NCI-H1694 treated with DMSO at 0.1 percent for 48 hours (cell line): ENCODE measurements at places on chromosomes 3 and 15.

DNA sequence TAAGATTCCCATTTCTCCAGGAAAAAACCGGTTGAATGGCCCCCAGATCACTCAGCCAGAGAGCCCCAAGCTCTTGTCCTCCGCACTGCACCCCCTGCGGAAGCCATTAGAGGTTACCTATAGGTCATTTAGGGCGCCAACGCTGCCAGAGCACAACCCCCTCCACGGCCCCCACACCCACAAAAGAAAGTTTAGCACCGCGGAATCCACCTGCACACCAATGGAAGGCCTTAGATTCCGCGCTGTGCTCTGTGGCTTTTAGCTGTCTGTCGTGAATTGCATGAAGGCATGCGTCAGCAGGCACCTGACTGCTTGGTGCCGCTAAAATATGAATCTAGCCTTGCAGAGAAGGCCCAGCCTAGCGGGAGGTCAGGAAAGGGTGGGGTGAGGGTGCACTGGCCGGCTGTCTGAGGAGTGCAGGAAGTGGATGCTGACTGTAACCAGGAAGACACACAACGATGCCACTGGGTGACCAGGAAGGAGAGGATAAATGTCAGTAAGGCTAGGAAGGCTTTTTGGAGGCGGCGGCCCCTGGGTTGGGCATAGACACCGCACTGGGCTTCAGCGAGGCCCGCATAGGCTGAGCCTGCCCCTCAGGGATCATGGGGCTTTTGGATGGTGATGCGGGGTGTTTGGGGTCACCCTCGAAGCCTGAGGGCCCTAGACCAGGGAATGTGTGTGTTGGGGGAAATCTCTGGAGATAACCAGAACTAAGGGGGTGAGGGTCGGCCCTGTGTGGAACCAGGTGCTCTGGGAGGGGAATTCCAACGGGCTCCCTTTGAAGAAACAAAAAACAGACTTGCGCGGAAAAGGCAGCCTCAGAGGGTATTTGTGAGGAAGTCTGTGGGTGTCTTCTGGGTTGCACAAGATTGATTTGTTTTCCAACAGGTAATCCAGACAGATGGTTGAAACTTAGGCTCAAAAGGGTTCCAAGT is 976 bp upstream of the NUP210 start:
- DNase-seq: no peak

DNA sequence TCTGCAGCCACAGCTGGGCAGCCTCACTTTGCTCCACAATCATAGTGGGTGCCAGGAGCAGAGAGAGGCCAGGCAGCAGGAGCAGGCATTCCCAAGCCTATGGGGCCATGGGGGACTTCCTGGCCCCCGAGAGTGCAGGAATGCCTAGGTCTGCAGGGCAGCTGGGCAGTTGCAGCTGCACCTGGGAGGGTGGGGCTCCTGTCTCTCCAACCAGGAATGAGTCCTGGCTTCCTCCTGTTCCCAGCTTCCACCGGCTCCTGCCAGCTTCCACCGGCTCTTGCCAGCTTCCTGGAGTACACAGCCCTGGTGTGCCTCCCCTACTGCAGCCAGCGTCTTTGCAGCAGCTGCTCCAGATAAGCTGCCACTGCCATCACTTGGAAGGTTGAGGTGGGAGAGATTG is 86.3 kb upstream of the CDV3 start:
- DNase-seq: no peak

- no peak for DNase-seq
These were observed 89.7 kb upstream of the GK5 start for GRCh38 chr3:142315083-142315482.

DNA sequence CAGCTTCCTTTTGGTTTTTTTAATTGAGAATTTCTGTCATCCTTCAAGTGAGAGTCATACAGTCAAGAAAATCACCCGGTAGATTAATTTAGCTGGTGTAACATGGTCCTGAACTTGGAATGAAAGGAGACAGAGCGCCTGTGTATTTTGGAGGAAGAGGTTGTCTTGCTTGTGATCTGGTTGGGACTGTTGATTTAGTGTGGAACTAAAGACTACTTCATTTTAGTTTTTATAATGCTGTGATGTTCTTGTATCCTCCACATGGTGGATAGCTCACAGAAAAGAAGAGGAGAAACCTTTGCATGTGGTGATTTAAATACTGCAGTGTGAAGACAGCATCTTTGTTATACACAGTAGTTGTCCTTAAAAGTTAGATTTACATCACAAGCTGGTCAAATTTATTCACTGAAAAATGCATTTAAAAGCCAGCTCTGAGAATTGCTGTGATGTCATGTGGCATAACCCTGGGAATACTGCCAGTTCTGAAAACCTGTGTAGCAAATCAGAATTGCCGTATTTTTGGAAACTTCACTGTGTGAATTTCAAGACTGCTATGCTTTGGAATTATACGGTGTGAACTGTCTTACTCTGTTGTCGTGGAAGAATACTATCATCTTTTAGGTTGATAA is 268.5 kb downstream of the PTPRG start:
- peak; percentile 1 for DNase-seq

DNA sequence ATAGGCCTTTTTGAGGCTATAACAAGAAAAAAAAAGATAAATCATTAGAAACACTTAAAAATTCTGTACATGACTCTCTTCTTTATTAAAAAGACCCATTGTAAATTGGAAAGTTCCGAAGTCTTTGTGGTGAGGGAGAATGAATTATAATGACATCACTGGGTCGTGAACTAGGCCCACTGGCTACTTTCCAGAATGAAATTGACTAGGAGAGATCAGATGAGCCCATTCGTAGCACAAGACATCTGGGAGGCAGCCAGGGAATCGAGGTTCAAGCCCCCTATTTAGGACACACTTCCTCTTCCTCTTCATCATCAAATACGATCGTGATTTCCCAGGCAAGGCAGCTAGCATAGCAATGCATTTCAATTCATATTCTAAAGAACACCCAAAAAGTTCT is 889.8 kb upstream of the NR2F2 start:
- no peak for DNase-seq

DNA sequence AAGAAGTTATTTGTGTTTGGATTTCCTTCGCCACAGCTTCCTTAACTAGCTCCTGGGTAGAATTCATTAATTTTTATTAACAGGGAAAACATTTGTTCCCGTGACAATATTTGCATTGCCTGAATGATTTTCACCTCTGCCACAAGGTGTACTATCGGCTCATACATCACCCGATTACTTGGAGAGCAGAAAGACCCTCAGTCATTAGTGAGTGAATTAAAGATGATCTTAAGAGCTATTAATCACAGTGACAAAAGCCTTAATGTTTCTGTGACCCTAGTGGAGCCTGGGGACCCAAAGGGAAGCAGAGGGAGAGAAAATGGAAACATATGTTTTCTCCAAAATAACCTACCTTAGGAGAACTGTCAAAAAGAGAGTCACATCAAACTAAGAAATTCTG is 228.3 kb downstream of the MECOM start:
- DNase-seq: no peak

DNA sequence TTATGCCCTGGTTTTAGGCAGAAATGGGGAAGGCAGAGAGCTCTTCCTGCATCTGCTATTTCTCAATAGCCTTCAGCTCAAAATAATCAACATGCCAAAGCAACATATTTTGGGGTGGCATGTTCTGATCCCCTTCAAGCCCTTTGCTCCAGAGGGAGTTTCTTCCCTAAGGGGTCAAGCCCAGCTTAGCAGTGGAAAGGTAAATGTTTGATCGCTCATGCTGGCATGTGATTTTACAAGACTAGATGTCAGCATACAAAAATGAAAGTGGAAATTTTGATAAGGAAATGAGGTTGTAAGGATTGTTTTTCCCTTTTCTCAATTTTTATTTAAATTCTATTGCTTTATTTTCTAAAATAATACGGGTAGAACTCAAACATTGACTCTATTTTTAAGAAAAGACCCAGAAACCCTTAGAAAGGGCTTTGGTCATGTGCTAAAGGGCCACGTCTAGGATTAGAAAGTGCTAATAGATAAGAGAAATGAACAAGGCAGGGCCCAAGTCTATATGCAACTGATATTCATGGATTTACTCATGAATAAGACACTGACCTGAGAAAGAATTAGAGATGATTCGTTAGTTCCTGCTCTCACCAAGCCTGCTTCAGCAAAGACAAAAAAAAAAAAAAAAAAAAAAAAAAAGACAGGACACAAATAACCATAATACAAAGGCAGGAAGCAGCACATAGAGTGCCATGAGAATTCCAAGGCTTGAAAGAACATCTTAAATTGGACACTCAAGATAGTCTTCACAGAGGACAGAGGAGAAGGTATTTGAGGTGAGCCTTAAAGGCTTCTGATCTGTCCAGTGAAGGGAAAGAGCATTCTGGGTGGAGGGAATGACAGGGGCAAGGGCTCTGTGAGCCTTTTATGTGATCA is 55.0 kb upstream of the NR2E3 start:
- DNase-seq: no peak

DNA sequence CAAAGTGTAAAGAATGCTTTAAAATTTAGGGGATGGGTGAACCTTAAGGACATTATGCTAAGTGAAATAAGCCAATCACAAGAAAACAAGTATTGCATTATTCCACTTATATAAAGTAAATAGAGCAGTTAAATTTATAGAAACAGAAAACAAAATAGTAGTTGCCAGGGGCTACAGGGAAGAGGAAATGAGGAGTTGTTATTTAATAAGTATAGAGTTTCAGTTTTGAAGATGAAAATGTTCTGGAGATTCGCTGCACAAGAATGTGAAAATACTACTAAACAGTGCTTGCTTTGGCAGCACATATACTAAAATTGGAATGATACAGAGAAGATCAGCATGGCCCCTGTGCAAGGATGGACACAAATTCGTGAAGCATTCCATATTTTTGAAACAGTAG is 32.0 kb downstream of the DNAH12 start:
- DNase-seq: no peak

DNA sequence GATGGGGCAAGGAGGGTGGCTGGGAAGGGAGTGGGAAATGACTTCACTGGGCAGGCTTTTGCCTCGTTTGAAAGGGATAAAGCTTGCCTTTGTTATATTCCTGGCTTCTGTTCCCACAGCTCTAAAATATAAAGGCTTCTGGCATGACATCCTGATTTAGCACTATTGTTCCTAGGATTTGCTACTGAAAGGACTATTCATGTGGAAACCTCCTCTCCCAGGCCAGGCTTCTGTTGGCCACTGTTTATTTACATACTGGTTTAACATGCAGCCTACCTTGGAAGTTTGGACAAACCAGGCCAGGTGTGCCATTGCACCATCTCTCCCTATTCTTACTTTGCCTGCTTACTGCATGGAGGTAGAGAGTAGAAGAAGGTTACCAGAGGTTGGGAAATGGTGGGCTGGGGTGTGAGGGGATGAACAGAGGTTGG is 2.4 kb upstream of the LMCD1 start:
- DNase-seq: no peak

DNA sequence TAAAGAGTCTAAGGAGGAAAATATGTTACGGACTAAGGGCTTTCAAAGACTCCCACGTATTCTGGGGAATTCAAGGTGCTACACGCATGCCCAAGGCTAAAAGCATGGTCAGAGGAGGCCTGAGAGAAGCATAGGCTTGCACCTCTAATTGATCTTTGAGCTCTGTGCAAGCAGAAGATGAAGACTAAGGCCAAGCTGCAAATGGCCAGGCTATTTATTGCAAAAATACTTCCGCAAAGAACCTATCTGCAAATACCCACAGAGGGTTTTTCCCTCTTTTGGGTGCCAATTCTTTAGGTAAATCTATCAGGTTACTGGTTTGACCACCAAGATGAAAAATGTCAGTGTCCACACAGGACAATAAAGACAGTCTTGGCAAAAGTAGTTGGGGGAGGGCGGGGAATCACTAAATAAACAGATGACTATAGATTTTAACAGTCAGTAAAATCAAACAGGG is 119.5 kb downstream of the STAG1 start:
- no peak for DNase-seq

DNA sequence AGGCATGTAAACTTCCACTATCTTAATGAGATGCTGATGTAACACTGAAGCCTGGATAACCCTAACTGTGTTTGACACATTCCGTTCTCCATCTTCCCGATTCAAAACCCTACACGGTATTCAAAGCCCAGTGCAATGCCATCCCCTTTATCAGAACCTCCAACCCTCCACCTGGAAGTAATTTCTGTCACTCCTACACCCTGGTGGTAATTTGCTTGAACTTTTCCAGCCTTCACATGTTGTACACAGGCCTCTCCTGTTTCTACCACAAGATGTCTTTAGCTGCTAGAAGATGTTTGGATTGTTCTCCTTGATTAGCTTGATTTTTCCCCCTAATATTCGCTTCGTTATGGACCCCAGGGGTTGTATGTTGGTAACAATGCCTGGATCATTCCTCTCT is 208.9 kb downstream of the CHST2 start:
- no peak for DNase-seq

- no peak for DNase-seq
These were observed 257.9 kb upstream of the ALCAM start for GRCh38 chr3:105108823-105109222.

DNA sequence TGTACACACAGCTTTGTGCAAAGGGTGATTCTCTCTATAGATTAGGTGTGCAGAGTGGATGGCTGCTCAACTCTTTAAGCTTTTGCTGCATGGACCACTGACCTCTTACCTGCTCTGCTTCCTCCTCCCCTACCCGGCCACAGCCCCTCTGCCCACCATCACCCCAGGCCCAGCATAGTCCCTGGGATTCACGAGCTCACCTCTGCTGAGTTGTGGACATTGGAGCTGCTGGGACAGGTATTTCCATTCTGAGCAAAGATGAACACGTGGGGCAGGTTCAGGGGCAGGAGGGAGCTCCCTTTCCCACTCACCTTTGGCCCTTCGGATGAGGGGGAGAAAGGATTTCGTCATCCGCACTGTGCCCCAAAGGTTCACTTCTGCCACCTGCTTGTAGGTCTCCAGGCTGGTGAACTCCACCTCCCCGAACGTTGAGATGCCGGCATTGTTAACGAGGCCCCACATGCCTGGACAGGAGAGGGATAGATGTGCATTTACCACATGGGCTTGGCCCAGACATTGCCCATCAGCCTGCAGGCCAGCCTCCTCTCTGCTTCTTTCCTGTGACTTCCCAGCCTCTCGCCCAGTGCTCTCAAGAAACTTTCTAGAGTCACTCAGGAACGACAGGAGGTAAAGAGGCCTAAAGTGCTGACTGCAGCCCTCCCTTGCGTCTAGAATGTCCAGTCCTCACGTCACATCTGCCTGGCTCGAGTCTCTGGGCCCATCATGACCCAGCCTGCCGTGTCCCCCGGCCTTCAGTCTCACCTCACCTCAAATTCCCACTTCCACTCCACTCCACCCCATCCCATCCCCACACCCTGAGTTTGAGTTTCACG is 41.6 kb downstream of the BDH1 start:
- no peak for DNase-seq

- DNase-seq: no peak
These were observed 82.9 kb downstream of the IQSEC1 start for GRCh38 chr3:12990306-12990705.

DNA sequence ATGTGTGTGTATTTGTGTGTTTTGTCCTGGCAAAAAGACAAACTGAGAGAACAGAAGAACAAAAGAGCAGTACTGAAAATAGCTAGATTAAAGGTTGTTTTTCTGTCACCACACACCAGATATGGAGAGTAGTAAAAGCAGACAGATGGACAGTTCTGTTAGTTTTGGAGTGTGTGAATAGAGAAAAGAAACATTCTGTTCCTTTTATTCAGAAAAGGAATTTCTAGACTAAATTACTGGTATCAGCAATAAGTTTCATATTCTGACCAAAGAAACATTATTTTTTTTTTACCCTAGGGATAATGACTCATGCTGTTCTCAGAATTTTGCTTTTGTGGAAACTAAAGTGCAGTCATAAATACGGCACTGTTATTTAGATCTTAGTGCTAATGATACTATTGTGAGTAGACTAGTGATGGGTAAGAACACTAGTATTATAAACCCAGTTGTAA is 32.9 kb downstream of the PIK3CA start:
- no peak for DNase-seq
